ENCODE measurements at places on chromosomes 16 and 17.

DNA sequence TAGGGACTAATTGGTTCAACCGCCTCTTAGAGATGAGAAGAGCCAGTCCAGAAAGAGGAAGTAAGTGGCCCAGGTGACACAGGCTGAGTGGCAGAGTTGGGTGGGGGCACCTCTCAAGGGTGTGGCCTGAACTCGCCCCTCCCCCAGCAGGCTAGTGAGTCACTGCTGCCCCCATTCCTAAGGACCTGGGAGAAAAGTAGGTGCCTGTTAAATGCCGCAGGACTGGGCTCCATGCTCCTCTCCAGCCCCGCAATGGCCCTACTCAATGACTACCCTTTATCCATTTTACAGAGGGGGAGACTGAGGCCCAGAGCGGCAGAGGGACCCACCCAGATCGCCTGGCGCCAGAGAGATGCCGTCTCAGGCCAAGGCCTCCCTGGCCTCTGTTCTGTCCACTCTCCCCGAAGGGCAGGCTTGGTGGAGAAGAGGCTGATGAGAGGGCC, 8.1 kb downstream of the TMEM235 start:
- no peak for DNase-seq

- no peak for DNase-seq
Measured at GRCh38 chr16:75486014-75486675, 9.1 kb downstream of the CHST6 start.

DNA sequence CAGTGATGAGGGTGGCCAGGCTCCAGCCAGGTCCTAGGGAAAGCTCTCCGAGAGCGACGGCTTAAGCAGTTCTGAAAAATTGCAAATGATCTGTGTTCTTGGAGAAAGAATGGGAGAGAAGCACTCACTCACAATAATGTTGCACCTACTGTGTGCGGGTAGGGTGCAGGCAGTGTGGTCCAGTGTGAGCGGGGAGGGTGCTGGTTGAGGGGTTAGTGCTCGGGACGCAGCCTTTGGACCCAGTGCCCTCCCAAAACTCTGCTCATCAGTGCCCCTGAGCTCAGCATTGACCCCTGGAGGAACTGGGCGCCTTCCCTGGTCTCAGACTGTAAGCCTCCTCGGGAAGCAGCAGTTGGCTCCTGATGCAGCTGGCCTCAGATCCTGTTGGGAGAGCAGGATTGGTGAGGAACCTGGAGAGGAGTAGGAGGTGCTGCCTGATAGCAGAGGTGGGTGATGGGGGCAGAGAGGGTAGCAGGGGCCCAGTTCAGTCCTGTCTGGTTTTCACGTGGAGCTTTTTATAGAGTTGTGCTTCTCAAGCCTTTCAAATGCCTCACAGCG, 23.6 kb upstream of the ZNF750 start:
- no peak for DNase-seq

DNA sequence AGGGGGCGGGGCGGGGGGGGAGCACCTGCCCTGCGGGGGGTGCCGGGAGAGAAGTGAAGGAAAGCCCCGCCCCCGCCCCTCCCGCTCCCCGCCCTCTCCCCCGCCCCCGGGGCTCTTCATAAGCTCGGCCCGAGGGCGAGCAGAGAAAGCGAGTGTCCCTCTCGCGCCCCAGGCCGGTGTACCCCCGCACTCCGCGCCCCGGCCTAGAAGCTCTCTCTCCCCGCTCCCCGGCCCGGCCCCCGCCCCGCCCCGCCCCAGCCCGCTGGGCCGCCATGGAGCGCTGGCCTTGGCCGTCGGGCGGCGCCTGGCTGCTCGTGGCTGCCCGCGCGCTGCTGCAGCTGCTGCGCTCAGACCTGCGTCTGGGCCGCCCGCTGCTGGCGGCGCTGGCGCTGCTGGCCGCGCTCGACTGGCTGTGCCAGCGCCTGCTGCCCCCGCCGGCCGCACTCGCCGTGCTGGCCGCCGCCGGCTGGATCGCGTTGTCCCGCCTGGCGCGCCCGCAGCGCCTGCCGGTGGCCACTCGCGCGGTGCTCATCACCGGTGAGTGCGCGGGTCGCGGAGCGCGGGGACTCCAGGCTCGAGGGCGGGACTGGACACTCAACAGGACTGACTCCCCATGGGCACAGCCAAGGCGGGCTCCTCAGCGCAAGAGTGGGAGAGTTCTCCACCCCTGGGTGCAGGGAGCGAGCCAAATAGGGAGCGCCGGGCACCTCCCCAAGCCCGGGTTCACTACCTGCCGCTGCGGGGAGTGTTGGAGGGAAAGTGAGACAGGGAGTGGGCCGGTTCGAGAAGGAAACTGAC, at the start of gene HSD11B2:
TSS of gene HSD11B2 (plus strand) at position 145 of the 798 bp plus-strand sequence. CDS start at position 273, 128 bp downstream.
- DNase-seq = peak; percentile 71

GRCh38 chr17:7413346-7413985, 5.8 kb downstream of the NLGN2 start:
- DNase-seq = no peak

GRCh38 chr16:64408699-64409098, 713.2 kb downstream of the CDH11 start:
- DNase-seq = no peak

DNA sequence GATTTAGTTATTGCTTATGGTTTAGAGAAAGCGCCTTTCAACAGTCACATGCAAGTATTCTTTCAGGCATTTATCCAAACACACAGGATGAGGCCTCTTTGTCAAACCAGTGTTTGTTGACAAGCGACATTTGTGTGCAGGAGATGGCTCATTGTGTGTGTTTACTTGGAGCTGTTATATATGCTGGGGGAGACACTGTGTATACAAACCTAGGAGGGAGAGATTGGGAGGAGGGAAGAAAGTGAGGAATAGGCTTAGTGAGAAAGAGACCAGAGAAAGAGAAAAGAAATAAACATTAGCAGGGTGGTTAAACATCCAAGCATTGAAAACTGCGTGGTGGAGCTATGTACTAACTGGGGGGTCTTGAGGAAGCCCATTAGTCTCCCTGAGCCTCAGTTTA, 437.6 kb downstream of the MAF start:
- no peak for DNase-seq

DNA sequence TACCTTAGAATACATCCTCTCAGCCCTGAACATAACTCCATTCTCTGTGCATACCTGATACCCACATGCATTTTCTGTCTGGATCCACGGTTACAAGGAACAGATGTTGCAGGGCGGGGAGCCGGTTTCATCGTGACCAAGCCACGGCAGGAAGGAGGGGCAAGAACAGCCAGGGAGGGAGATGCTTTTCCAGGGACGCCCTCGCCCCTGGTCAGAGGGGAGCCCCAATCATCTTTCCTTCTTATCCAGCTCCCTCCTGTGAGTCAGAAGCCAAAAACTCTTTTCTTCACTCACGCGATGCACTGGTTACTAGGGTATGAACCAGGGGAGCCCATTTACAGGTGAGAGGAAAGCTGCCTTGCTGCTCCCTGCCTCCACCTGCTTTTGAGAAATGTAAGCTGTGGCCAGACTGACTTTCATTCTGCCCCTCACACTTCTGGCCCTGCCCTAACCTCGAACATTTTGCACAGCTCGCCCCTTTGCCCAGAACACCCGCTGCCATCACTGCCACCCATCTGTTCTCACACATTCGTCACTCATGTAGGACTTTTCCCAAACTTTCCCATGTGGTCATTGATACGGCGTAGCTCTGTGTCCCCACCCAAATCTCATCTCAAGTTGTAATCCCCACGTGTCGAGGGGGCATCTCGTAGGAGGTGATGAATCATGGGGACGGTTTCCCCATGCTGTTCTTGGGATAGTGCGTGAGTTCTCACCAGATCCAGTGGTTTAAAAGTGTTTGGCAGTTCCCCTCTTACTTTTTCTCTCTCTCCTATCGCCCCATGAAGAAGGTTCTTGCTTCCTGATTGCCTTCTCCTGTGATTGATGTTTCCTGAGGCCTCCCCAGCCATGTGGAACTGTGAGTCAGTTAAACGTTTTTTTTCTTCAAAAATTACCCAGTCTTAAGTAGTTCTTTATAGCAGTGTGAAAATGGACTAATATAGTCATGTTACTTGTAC, 20.5 kb downstream of the FOXL1 start:
- no peak for DNase-seq

GRCh38 chr17:32479074-32479617, 7.6 kb upstream of the CDK5R1 start:
- DNase-seq = no peak

All from nephron progenitor cell (in vitro differentiated cells).